ENCODE measurements at places on chromosomes 6 and 20. TPM values are rescaled to one million over a fixed set of nuclear protein-coding genes. Genes with fewer than 3 reads are reported as not detected.

Gene HDGFL1
- total RNA-seq = not detected

Gene PLA2G7
- total RNA-seq = not detected

Gene PIGU
- total RNA-seq = 30.1 TPM

Gene SRMS
- 0.14 TPM for total RNA-seq

Gene RBL1
- 14.9 TPM for total RNA-seq

Gene MUC22
- 0.02 TPM for total RNA-seq

Gene SEL1L2
- total RNA-seq = not detected

Gene PRICKLE4
- 0.63 TPM for total RNA-seq

Gene BAK1
- 42.9 TPM for total RNA-seq

Gene NOX3
- total RNA-seq = not detected

Gene SIRPD
- not detected for total RNA-seq

Gene SIGLEC1
- 0.02 TPM for total RNA-seq

Gene OOEP
- total RNA-seq = not detected
